Hepatocyte (in vitro differentiated cells): ENCODE measurements at places on chromosomes 11 and 22. TPM values are rescaled to one million over a fixed set of nuclear protein-coding genes. Genes with fewer than 3 reads are reported as not detected.

Gene FAM181B
- 0.63 and 0.64 TPM in 2 replicates for total RNA-seq

Gene SMIM35
- total RNA-seq: 0.03 TPM in 1 of 2 replicates, not detected in the other

Gene RIMBP3B
- total RNA-seq: 0.17 TPM in 1 of 2 replicates, not detected in the other

Gene HMGXB4
- 17.4 and 19.0 TPM in 2 replicates for total RNA-seq

Gene ZNRF3
- 7.9 and 8.9 TPM in 2 replicates for total RNA-seq

Gene OR8G1
- not detected in 2 replicates for total RNA-seq

Gene TEX54
- total RNA-seq: not detected in 2 replicates

Gene SYTL2
- 66.6 and 73.6 TPM in 2 replicates for total RNA-seq

Gene MMP12
- 0.57 and 0.96 TPM in 2 replicates for total RNA-seq

Gene C11orf91
- not detected in 2 replicates for total RNA-seq

Gene NDUFS3
- 65.8 and 92.6 TPM in 2 replicates for total RNA-seq

Gene CSNK2A3
- total RNA-seq: 0.83 and 2.4 TPM in 2 replicates

Gene TMEM126B
- total RNA-seq: 78.3 and 87.8 TPM in 2 replicates

Gene TMEM132A
- 33.7 and 44.3 TPM in 2 replicates for total RNA-seq

Gene TRMU
- 36.0 and 40.9 TPM in 2 replicates for total RNA-seq

Gene NEAT1
- total RNA-seq: 104 and 130 TPM in 2 replicates

Gene MUC15
- 0.32 and 0.73 TPM in 2 replicates for total RNA-seq

Gene SLC22A12
- not detected in 2 replicates for total RNA-seq

Gene TTLL12
- 39.6 and 40.9 TPM in 2 replicates for total RNA-seq

Gene MUC2
- 6.7 and 18.2 TPM in 2 replicates for total RNA-seq

Gene RAG1
- 1.2 and 1.5 TPM in 2 replicates for total RNA-seq

Gene KCNC1
- 0.08 and 0.20 TPM in 2 replicates for total RNA-seq

Gene KCNJ11
- 2.5 and 10.5 TPM in 2 replicates for total RNA-seq
